ENCODE measurements at places on chromosomes 4 and X. TPM values are rescaled to one million over a fixed set of nuclear protein-coding genes. Genes with fewer than 3 reads are reported as not detected.

GRCh38 chrX:63434665-63435064, 83.5 kb upstream of the SPIN4 start:
- no peaks in the 10 kb centered on the region for H3K4me1 ChIP-seq
- no peaks in the 10 kb centered on the region for H3K27me3 ChIP-seq
- H3K27ac ChIP-seq: no peak overlapping the region
- H3K36me3 ChIP-seq: no peaks in the 10 kb centered on the region

GRCh38 chr4:160276785-160277325, 1174.0 kb downstream of the RAPGEF2 start:
- no peaks in the 10 kb centered on the region for H3K4me1 ChIP-seq
- no peaks in the 10 kb centered on the region for H3K36me3 ChIP-seq
- no peak overlapping the region for H3K27ac ChIP-seq
- no peak for DNase-seq
- no peaks in the 10 kb centered on the region for H3K27me3 ChIP-seq

- no peak within 1 kb of the TSS for H3K27ac ChIP-seq
- peak within 1 kb of the TSS; percentile 50 for H3K4me3 ChIP-seq
- no peaks in the 10 kb centered on the region for H3K36me3 ChIP-seq
- no peaks in the 10 kb centered on the region for H3K27me3 ChIP-seq
- H3K4me1 ChIP-seq: peaks cover 11% of the 10 kb centered on the region
Measured at GRCh38 chrX:129982300-129983251, at the start of gene BCORL1. BCORL1 (plus strand) TSS chrX:129982635; CDS start chrX:130005232, 22,597 bp downstream.

DNA sequence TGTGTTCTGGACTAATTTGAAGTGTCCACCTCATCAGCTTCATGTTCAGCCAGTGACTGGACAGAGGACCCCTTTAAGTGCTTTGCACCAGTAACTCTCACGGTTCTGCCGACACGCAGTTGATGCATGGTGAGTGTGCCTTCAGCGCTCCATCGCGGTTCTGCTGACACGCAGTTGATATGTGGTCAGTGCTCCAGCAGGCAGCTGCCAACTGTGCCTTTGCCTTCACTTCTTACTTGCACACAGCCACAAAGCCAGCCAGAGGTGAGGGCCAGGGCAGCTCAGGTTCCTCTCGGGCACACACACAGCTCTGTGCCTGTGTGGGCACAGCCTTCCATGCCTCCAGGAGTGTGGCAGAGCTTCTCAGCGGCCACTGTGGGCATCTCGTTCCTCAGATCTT, 12.4 kb downstream of the NKX1-1 start:
- H3K27ac ChIP-seq: no peak overlapping the region
- H3K27me3 ChIP-seq: no peaks in the 10 kb centered on the region
- no peak overlapping the region for H3K4me3 ChIP-seq
- H3K36me3 ChIP-seq: no peaks in the 10 kb centered on the region
- no peak for DNase-seq

DNA sequence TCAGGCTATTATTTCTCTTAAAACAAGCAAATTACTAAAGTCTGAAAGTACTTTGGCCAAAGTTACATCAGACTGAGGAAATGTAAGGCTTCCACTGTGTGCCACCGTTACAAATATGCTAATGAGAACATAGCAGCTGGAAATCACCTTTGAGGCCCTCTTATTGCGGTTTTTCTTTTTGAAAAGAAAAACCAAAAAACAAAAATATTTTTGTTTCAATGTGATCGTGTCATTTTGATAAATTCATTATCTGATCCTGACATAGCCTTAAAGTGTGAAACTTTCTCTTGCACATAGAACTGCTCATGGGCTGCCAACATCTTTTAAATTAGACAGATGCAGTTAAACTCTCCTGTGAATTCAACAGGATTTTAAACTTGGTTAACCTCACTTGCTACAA, 2.8 kb upstream of the TIFA start:
- no peak for DNase-seq
- peaks cover 11% of the 10 kb centered on the region for H3K4me1 ChIP-seq
- H3K27me3 ChIP-seq: no peaks in the 10 kb centered on the region
- no peak overlapping the region for H3K27ac ChIP-seq
- no peaks in the 10 kb centered on the region for H3K36me3 ChIP-seq

DNA sequence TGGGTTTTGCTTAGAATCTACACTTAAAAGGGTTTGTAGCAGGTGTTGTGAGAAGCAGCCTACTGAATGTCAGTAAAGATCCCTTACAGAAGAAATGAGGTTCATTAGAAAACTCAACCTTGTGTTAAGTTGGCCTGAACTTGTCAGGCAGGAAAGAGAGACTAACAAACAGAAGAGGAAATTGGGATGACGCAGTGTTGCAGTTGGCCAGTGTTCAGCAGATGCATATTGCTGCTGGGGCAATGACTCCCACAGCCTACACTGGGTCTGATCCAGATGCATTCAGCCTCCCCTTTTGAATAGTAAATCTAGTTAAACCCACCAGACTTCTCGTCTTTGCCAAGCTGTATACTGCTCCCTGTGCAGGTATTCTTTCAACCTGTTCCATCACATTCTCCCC, 409.4 kb downstream of the UBE2NL start:
- H3K27me3 ChIP-seq: no peaks in the 10 kb centered on the region
- DNase-seq: no peak
- H3K4me1 ChIP-seq: no peaks in the 10 kb centered on the region
- H3K27ac ChIP-seq: no peak overlapping the region
- H3K36me3 ChIP-seq: no peaks in the 10 kb centered on the region

- H3K27me3 ChIP-seq: no peaks in the 10 kb centered on the region
- peak overlapping the region; percentile 91 for H3K27ac ChIP-seq
- peak; percentile 23 for DNase-seq
- H3K36me3 ChIP-seq: no peaks in the 10 kb centered on the region
- peak overlapping the region; percentile 97 for H3K4me3 ChIP-seq
Measured at GRCh38 chrX:103356858-103357257, 552 bp downstream of the TCEAL9 start.

GRCh38 chr4:73759357-73759756, 19.0 kb downstream of the CXCL8 start:
- H3K36me3 ChIP-seq: no peaks in the 10 kb centered on the region
- no peak overlapping the region for H3K4me3 ChIP-seq
- no peaks in the 10 kb centered on the region for H3K27me3 ChIP-seq

GRCh38 chrX:11953615-11954014, 184.7 kb upstream of the FRMPD4 start:
- H3K4me3 ChIP-seq: no peak overlapping the region
- DNase-seq: no peak
- no peaks in the 10 kb centered on the region for H3K27me3 ChIP-seq
- H3K27ac ChIP-seq: peak overlapping the region; percentile 63

DNA sequence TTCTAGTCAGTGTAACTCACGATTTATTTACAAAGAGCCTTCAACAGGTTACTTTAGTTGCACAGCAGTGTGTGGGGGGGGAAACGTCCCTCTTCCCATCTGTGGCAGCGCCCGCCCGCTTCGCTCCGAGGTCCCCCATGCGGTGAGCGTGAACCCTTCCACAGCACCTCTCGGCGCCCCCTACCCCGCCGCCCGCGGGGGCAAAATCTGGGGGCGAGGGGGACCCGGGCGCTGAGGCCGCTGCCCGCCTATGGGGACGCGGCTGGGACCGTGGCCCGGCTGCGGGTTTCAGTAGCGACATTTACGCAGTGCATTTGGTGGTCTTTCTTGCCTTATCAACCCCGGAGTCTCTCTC, 6.4 kb downstream of the NKX6-1 start:
- H3K4me1 ChIP-seq: peaks cover under 1% of the 10 kb centered on the region
- DNase-seq: no peak
- no peaks in the 10 kb centered on the region for H3K36me3 ChIP-seq
- no peak overlapping the region for H3K4me3 ChIP-seq

DNA sequence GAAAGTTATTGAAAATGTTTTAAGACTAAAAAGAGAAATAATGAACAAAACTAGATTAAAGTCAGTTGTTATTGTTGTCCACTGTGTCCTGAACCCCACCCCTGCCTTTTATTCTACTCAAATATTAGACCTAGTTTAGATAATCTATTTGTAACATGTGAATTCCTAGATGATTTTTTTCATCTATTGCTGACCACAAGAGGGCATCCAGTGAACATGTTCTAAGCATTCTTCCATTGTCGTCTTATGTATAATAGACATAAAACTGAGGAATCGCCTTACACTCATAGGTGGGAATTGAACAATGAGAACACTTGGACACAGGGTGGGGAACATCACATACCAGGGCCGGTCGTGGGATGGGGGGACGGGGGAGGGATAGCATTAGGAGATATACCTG, 36.4 kb upstream of the HPRT1 start:
- H3K4me3 ChIP-seq: no peak overlapping the region
- H3K27me3 ChIP-seq: no peaks in the 10 kb centered on the region
- H3K36me3 ChIP-seq: no peaks in the 10 kb centered on the region
- H3K27ac ChIP-seq: no peak overlapping the region
- no peaks in the 10 kb centered on the region for H3K4me1 ChIP-seq
- DNase-seq: peak; percentile 35

DNA sequence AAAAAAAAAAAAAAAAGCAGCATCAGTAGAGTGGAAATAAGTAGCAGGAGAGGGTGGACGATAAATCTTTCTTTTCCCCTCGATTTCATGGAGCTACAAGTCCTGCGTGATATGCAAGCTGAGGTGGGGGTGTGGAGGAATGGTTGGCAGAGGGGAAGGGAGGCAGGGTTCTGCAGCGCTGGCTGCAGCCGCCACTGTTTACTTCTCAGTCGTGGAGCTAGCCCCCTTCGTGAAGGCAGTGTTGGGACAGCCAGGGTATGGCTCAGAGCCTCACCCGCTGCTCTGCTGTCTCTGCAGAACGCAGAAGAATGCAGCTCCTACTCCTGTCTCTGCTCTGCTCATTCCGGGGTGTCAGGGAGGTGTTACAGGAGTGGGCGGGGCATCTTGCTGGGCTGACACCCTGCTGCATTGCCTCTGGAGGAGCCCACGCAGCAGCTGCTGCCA, 140.6 kb downstream of the GPM6A start:
- H3K27me3 ChIP-seq: no peaks in the 10 kb centered on the region
- H3K36me3 ChIP-seq: no peaks in the 10 kb centered on the region
- no peak overlapping the region for H3K4me3 ChIP-seq
- H3K27ac ChIP-seq: no peak overlapping the region
- H3K4me1 ChIP-seq: no peaks in the 10 kb centered on the region

DNA sequence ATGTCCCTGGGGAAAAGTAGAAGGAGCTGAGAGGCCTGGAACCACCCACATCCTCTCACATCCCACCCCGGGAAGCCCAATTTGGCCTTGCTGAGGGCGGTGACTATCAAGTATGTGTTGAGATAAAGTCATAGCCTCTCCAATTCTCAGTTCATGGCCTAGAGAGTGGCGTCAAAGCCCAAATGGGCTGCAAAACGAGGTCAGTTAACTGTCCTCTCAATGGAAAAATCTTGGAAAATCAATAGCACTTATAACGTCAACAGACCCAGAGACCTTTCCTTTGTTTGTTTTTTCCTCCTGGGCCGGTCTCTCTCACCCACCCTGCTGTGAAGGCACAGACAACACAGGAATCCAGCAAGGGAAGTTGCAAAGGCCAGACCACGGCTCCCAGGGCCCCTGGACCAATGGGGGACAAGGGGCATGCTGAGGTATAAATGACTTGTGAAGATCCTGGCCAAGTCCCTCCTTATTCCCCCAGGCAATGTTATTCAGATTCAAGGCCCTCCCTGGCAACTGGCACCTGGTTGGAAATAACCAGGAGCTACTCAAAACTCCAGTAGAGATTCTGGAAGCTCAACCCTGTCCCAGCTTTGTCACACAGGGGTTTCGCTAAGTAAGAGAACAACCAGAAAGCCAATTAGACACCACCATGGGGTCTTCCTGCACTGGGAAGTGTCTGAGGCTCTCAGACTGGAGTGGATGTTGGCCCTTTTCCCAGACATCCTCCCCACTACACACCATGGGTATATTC, 38.6 kb downstream of the TSC22D3 start:
- peaks cover 13% of the 10 kb centered on the region for H3K4me1 ChIP-seq
- H3K36me3 ChIP-seq: no peaks in the 10 kb centered on the region
- H3K27ac ChIP-seq: no peak overlapping the region
- H3K27me3 ChIP-seq: no peaks in the 10 kb centered on the region
- H3K4me3 ChIP-seq: no peak overlapping the region
- peak; percentile 59 for DNase-seq

GRCh38 chr4:48255072-48255958, 14.3 kb downstream of the TEC start:
- no peaks in the 10 kb centered on the region for H3K27me3 ChIP-seq
- no peak for DNase-seq
- no peaks in the 10 kb centered on the region for H3K36me3 ChIP-seq
- no peaks in the 10 kb centered on the region for H3K4me1 ChIP-seq
- H3K27ac ChIP-seq: no peak overlapping the region

DNA sequence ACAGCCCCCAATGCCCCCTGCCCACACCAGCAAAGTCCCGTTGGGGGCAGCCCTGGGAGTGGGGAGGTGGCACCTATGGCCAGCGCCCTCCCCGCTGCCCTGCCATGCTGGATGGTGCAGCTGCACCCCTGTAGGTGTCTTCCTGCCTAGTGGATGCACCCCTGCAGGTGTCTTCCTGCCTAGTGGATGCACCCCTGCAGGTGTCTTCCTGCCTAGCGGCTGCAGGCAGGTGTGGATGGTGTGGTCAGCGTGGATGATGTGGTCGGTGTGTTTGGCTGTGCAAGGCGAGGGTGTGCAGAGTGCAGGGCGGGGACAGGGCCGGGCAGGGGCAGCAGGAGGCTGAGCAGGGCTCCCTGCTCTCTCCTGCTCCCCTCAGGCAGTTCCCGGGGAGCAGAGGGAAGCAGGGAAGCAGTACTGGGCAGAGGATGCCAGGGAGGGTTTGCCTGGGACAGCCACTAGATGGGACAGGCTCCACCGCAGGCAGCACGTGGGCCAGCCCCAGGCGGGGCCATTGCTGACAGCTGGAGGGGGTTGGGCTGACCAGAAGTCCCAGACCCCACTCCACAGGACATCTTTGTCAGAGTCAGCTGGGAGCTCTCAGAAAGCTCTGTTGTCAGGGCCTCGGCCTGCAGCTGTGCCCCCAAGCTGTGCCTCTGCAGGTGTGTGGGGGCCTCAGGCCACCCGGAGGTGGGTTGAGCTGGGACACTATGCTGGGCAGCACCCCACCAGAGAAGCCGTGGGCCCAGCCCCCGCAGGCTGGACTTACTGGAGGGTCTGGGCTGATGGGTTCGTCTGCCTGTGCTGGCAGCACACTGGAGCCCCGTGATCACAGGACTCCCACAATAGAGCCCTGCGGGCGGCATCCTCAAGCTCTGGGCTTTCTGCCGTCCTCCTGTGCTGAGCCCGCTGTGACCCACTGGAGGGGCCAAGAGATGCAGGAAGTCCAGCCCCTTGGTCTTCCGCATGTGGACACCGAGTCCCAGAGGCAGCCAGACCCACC, 23.7 kb downstream of the DOK7 start:
- no peaks in the 10 kb centered on the region for H3K36me3 ChIP-seq
- no peak for DNase-seq
- H3K4me1 ChIP-seq: no peaks in the 10 kb centered on the region
- peaks cover 21% of the 10 kb centered on the region for H3K27me3 ChIP-seq

PTTG2 gene
- total RNA-seq: not detected

ASB12 gene
- not detected for total RNA-seq

TECRL gene
- total RNA-seq: not detected

PCSK1N gene
- not detected for total RNA-seq

SOWAHB gene
- not detected for total RNA-seq

MED28 gene
- 49.1 TPM for total RNA-seq

TMEM154 gene
- 50.0 TPM for total RNA-seq

VCX3A gene
- not detected for total RNA-seq

XKRX gene
- 0.88 TPM for total RNA-seq

PABPC1L2B gene
- total RNA-seq: not detected
